CD4-positive, alpha-beta T cell treated with Interferon alpha-2 for 1 hour (primary cell): ENCODE measurements at places on chromosomes 5 and 9.

DNA sequence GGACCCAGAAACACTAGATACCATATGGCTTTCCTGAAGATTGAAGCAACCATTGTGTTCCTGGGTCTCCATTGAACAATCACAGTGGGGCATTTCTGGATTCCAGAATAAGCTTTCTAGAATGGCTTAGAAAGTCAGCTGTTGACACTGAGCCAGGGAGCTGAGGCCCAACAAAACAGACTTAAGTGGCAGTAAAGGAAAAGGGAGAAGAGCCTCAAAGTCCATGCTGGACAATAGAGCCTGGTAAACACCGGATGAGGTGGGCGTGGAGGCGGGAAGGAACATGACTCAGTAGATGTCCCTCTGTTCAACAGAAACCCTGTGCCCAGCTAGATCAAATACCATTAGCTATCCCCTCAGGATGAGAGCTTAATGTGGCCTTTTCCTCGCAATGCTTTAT is 14.8 kb downstream of the SPARC start:
- no peak for DNase-seq

GRCh38 chr9:16202914-16203728 is 650.3 kb downstream of the CCDC171 start:
- no peak for DNase-seq

GRCh38 chr5:138064526-138064925 is 19.3 kb upstream of the WNT8A start:
- DNase-seq: no peak

- DNase-seq: no peak
Measured at GRCh38 chr5:148583421-148583965, 70.8 kb downstream of the HTR4 start.

DNA sequence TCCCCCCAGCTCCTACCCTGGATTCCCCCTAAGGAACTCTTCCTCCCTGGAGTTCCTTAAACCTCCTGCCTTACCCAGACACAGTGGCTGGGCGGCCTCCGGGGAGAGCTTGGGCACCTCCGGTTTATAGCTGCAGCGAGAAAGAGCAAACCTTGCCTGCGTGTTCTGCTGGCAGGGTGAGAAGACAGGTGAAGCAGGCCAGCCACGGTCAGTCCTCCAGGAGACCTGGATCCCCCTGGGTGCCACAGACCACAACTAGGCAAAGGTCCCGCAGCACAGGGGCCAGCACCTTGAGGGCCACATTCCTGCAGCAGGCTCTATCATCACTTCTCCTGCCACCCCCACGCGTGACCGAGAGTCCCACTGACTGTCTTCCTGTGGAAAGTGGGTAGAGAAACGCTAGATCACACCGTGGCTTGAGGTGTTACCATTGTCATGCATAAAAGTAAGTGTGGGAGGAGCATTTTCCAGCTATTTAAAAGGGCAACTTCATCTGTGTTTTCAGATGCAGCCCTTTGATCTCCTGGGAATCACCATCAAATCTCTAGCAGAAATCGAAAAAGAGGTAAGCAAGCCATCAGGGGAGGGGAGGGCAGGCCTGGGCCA is 130.2 kb upstream of the LMX1B start:
- DNase-seq: no peak

GRCh38 chr9:108185613-108186012 is 670.2 kb downstream of the ACTL7B start:
- DNase-seq: no peak

GRCh38 chr5:173298213-173298926 is 29.8 kb downstream of the STC2 start:
- no peak for DNase-seq

- no peak for DNase-seq
Measured at GRCh38 chr9:76882686-76883085, 23.2 kb downstream of the PRUNE2 start.

GRCh38 chr5:143574236-143574635 is 170.8 kb upstream of the NR3C1 start:
- no peak for DNase-seq

GRCh38 chr9:136946228-136947027 is 1.4 kb downstream of the C8G start:
- no peak for DNase-seq

DNA sequence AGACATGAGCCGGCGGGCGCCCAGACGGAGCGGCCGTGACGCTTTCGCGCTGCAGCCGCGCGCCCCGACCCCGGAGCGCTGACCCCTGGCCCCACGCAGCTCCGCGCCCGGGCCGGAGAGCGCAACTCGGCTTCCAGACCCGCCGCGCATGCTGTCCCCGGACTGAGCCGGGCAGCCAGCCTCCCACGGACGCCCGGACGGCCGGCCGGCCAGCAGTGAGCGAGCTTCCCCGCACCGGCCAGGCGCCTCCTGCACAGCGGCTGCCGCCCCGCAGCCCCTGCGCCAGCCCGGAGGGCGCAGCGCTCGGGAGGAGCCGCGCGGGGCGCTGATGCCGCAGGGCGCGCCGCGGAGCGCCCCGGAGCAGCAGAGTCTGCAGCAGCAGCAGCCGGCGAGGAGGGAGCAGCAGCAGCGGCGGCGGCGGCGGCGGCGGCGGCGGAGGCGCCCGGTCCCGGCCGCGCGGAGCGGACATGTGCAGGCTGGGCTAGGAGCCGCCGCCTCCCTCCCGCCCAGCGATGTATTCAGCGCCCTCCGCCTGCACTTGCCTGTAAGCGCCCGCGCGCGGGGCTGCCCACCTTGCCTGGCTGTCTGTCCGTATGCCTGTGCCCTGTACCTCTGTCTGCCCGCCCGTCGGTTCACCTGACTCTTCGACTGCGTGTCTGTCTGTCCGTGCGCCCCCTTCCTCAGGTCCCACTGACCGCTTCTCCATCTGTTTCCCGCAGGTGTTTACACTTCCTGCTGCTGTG is 412 bp downstream of the FGF18 start:
- no peak for DNase-seq

- DNase-seq: no peak
Measured at GRCh38 chr5:150599917-150600511, 40.4 kb upstream of the SYNPO start.

GRCh38 chr9:132023419-132024180 is 56.1 kb downstream of the MED27 start:
- no peak for DNase-seq

GRCh38 chr5:65833780-65834179 is 92.6 kb upstream of the ERBIN start:
- DNase-seq: no peak

- no peak for DNase-seq
Measured at GRCh38 chr5:161846746-161847145, 1.2 kb upstream of the GABRA1 start.

DNA sequence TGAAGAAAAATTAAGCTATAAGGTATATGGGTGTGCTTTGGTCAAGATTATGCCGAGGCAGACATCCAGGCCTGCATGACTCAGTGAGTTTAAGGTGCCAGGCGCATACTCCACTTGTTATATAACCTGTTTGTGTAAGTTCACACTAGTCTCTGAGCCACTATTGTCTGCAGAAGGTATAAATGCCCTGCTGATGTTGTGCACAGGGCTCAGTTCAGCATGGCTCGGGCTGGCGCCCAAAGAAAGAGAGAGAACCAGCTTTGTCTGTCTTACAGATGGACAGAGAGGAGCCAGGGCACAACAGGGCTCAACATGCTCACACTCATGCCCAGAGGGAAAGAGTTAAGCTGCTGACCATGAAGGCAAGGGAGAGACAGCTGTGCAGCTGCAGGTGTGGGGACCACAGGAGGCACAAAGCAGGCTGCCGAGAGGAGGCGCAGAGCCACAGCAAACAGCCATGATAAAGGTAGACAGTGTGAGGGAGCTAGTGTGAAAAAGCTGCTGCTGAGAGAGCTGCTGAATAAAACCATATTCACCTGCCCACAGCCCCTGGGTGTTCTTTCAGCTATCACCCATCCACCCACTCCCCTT is 1587.6 kb upstream of the C9orf72 start:
- no peak for DNase-seq

GRCh38 chr5:52948418-52949076 is 40.6 kb upstream of the ITGA2 start:
- peak; percentile 48 for DNase-seq

DNA sequence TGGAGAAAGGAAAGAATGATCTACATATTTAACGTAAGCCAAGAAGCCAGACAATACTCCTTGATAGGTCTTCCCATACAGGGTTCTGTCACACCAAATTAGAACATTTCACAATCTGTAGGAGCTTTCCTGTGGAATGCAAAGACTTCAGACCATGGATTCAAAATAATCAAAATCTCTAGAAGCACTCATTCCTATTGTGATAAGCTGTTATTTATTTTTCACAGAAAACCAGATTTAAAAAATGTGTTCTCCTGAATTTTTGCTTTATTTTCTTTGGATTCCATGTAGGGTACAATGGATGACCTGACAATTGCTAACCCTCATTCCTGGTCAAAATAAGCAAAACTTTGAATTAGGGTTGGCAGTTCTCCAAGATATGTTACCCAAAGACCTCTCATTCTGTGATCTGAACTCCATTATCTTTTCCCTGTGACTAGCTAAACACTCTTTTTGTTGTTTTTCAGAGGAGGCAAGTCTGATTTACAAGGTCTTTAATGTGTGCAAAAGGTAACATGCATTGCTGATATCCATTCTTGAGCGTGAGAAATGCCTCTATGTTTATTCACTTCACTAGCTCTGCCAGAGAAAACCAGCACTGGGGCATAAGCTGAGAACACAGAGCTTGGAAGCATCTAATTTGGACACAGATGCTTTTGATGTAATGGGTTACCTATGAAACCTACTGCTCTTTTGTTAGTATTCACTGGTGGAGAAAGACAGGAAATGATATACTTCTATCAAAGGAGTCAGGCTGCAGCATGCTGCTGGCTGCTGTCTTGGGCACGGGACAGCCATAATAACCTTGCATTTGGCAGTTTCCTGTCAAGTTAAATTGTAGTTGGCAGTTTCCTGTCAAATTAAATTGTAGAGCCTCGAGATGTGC is 31.4 kb downstream of the ACTBL2 start:
- no peak for DNase-seq

DNA sequence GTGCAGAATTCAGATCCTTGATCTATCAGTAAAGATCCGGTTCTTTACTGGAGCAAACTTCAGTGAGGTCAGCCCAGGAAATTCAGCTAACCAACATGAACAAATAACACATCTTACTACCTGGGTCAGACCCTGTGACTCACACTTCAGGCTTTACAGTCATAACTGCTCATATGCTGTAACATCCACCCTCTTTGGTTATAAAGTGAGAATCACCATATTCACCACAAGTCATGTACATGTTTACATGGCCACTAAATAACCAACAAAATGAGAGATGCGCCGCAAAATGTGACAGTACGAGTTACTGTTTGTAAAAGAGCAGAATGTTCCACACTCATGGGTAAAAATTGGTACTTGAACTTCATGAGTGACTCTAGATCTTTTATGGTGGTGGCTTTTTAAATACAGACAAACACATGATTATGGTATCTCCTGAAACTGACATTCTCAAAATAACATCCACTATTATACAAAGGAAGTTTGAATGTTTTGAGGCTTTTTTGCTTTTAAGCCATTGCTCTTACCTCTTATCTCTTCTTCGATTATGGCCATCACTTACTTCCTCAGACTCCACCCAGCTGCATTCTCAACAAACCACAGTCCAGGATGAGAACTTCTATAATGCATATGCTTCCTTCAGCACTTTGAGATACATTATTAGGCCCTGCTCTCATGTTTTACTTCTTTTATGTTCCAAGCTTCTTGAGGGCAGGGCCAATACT is 516.6 kb downstream of the RAB3C start:
- DNase-seq: peak; percentile 36

- no peak for DNase-seq
Measured at GRCh38 chr9:85940275-85940831, 593 bp upstream of the NAA35 start.

DNA sequence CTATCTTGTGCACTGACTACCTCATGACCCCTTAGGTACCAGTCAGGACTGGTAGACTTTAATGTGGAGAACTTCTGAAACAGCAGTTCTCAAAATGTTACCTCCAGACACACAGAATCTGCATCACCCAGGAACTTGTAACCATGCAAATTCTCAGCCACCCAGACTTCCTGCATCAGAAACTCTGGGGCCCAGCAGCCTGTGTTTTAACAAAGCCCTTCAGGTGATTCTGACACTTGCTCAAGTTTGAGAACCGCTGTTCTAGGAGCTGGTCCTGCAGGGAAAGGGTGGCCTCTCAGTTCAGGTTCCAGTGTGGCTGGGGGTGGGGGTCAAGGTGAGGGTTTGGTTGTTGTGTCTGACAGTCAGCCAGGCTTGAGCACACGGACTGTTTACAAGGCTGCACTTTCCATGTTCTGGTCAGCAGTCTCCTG is 28.4 kb downstream of the ZFP62 start:
- DNase-seq: peak; percentile 31

- peak; percentile 58 for DNase-seq
Measured at GRCh38 chr9:14693251-14693861, at the start of gene ZDHHC21. TSS of gene ZDHHC21 (minus strand) at chr9:14693432. CDS start at chr9:14674340, 19,092 bp downstream.

DNA sequence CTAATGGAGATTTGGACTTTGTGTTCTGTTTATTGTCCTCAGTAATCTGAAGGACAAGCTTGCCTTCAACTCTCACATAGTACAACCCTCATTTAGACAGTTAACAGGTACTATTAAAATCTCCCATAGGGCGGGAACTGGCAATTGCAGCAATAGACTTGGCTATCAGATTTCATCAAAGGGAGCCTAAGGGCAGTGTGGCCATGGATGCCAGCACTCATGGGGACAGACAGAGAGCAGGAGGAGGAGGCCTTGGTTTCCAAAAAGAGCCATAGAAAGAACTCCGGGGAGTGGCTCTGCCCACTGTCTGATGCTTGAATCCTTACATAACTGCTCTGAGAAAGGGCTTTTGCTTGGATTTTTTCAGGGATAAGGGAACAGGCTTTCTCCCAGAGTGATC is 6.8 kb downstream of the SLC36A1 start:
- no peak for DNase-seq

DNA sequence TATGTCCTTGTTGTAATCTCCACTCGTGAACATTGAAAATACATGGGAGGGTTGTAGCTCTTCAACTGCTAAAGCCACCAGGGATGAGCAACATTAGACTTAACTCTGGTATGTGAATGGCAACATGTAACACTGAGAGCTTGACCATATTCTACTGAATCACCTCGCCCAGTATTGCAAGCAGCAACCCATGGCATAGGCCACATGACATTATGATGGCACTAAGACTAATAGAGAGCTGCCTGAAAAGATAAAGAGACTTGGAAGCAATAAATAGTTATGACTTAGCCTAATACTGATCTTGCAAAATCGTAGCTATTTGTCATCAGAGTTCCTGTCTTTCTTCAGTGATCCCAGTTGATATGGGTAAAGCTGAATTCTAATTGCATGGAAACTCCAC is 108.4 kb upstream of the NREP start:
- DNase-seq: no peak

DNA sequence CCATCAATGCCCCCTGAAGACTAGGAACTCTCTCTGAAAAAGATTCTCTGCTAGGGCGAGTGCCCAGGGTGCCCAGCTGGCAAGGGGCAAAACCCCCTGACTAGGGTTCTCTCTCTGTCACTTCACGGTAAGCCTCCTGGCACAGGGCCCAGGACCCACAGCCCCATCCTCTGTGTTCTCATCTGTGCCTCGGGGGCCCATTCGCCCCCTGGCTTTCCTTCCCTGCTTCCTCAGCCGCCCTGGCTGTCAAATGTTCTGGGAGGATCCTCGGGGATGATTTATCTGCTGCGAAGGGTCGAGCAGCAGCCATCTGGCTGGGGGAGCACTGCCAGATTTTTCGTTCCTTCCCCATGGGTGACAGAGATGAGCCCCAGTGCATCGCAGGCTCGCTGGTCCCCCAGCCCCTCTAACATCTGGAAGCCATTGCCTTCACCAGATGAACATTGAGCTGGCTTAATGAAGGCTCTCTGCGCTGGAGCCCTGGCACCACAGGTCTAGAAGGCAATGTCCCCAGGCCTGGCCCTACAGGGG is 24.2 kb downstream of the HMCN2 start:
- DNase-seq: no peak

- no peak for DNase-seq
Measured at GRCh38 chr9:116420993-116421538, 266.0 kb upstream of the TRIM32 start.
